ENCODE measurements at places on chromosomes 3 and 15. TPM values are rescaled to one million over a fixed set of nuclear protein-coding genes. Genes with fewer than 3 reads are reported as not detected.
A peak's percentile ranks its signal among the peaks of the same experiment; 100 is the strongest.

GRCh38 chr15:22786868-22787698, 639 bp downstream of the NIPA1 start:
- peak; percentile 84 for DNase-seq

DNA sequence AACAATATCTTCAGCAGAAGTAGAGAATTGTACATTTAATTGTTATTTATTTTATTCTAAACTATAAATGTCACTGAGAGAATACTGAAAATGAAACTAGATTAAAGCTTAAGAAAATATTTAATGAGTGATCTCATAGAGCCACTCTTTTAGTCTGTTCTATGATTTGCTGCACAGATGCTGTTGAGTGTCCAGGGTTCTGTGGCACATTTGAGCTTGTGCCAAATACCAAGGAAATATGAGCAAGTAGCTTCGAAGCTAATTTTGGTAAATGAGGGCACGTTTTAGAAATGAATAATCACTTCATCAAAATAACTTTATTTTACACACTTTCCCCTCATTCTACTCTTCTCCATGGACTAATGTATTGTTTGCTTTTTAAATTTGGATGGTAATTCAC, 53.6 kb upstream of the THRB start:
- no peak for DNase-seq

GRCh38 chr3:86991840-86992435, 989 bp upstream of the VGLL3 start:
- peak; percentile 31 for DNase-seq

DNA sequence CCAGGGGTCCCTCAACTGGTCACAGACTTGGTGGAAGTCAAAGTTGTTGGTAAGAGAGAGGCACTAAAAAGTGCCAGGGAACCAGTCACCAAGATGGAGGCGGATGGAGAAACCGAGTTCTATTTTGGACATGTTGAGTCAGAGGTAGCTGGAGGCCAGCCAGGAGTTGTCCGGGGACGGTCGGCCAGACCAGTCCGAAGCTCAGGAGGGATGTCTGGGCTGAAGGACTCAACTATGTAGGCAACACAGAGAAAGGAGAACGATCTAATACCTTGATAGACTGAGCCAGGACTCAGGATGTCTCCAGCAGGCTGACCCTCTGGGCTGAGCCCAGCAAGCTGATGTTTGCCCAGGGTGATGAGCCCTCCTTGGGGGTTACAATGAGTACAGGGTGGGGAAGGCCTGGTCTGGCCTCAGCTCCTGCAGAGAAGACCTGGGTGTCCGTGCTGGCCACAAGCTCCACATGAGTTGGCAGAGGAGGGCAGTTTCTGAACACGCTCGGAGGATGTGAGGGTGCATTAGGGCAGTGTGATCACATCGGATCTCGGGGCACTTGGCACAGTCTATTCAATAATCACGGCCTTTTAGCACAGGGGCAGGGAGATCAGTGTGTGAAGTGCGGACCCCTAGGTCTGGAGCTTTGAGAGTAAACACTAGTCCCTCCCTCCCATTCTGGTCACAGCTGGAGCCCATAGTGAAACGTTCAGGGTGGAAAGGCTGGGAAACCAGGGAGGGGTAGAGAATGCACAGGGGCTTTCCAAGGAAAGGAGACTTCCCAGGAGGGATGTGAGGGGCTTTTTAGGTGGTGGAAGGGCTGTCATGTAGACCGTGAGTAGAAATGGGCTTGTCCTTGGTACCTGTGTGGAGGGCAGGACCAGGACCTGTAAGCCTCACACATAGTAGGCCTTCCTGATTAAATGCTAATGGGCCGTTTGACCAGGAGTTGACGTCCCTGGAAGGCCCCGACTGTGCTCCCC, 111.9 kb downstream of the ETFA start:
- DNase-seq: peak; percentile 98

- peak; percentile 93 for DNase-seq
Measured at GRCh38 chr15:22887157-22887951, 48.9 kb downstream of the NIPA2 start.

Gene UBL7
- 41.3 TPM for total RNA-seq

Gene RBP2
- not detected for total RNA-seq
